ENCODE measurements at places on chromosomes 2 and 18.
A peak's percentile ranks its signal among the peaks of the same experiment; 100 is the strongest.

- DNase-seq: no peak
Measured at GRCh38 chr2:135099802-135100483, 47.9 kb downstream of the RAB3GAP1 start.

DNA sequence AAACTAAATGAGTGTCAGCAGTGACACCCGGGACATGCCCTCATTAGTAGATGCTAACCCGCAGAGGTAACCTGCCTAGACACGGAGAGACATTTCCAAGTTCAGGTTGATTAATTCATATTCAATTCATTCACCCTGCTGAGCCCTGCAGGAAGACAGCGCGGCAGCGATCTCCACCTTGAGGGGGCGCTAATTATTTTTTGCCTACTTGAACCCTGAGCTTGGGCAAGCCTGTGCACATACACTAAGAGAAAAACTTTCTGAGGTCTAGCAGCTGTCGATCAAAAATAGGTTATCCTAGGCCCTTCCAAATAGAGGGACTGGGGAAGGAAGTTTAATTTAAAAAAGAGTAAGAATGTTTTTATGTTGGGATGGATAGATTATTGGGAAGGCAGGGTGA is 1.3 kb upstream of the LYPD6 start:
- no peak for DNase-seq

- no peak for DNase-seq
Measured at GRCh38 chr2:219448776-219449341, 14.2 kb downstream of the SPEG start.

DNA sequence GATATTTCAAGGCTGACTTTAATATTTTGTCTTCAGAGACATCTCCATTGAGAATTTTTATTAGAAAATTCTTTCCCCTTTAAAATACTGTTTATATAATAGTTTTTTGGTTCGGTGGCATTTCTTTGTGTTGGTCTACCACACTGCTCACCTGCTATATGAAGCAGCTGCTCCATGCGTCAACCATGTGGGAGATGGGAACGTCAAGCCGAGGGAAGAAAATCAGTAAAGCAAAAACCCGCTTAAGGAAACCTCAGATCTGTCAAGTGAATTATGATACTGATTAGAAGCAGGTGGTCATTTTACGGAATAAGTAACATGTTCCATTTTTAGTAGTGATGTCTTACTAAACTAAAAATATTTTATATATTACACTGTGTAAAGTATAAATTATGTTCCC is 5.6 kb upstream of the TMEM17 start:
- DNase-seq: no peak

DNA sequence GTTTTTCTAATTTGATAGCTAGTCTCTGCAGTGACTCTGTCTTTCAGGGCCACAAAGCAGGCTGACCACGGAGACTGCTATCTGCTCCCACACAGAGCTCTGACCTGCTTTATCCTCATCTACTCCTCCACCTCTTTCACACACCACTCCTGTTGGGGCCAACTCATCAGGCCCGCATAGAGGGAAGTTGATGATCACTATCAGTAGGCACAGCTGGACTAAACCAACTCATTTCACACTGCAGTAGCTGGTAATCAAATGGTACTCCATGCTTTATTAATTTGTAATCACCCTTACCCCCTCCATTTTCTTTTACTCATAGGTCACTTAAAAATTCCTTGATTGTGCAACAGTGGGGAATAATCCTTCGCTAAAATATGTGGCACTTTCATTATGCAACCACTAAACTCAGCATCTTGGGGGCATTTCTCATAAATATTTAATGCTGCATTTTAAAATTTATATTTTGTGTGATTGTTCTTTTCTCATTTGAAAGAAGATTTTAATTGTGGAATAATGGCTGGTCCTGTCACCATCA is 249.8 kb upstream of the GCFC2 start:
- no peak for DNase-seq

DNA sequence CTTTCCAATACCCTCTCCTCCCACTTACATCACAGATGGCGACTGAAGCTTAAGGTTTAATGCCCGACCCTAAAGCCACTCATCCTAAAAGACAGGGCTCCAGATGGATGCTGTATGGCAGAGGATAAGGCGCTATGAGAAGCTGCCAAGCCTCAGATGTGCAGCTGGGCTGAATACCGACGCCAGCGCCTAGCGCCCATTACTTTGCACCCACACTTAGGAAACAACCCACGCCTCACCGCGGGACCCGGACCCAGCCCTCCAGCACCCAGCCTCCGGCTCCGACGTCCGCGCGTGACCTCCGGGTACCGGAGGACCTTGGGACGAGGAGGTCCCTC is 335 bp downstream of the TRAK2 start:
- DNase-seq: no peak

- peak; percentile 25 for DNase-seq
Measured at GRCh38 chr2:105857076-105857740, 112.5 kb downstream of the NCK2 start.

DNA sequence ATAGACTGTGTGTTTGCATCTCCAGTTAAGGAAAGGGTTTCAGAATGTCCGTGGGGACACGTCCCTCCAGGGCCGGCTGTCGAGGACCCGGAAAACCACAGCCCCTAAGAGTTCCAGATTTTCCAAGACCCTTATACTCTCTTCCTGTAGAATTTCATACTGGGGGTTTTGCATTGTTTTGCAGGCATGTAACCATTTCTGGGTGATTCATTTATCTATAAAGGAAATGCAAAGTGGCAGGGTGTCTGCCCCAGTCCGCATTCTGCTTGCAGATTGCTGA is 8.5 kb downstream of the SP9 start:
- DNase-seq: no peak

DNA sequence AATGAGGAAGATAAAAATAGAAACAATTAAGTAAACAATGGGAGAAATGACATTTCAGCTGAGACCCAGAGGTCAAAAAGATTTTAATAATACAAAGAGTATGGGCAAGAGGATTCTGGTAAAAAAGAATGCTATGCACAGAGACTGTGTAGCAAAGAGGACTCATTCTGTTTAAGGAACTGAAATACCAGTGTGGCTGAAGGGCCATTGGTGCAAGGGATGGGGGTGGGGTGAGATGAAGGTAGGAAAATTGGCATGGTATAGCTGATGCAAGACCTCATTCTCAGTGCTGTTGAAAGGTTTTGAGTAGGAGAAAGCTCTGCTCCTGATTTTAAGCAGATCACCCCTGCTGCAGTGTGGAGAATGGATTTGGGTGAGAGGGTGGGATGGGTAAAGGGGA is 10.8 kb downstream of the GALNT1 start:
- no peak for DNase-seq

DNA sequence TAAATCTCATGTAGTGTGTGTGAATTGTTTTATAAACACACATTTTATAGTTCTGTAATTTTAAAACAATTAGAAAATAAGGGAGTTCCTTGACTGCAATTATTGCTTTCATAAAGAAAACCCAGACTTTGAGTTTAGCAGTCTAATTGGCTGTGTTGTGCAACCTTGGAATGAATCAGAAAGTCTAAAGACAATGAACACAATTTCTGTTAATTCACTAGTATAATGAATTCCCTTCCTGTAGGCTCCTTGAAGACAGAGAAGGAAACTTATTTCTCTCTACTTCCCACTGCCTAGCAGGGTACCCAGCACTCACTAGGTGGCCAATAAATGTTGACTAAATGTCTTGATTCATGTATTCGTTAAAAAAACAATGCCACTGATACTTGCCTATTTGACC is 79.9 kb downstream of the ANTXR1 start:
- no peak for DNase-seq

DNA sequence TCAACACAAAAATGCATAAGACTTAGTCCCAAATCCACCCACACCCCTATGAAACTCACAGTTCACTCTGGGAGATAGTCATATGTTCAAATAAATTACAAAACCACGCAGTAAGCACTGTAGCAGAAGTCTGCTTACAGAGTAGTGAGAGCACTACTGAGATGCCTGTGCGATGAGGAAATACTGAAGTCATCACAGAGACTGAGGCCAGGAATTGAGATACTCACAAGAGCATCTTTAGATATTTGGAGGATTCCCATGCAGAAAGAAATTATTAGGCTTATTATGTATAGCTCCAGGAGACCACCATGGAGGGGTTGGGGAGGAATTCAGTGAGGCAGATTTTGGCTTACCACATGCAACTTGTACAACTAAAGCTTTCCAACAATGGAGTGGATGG is 82.3 kb downstream of the ANTXR1 start:
- no peak for DNase-seq
